Stimulated activated CD8-positive, alpha-beta memory T cell treated with anti-CD3 and anti-CD28 coated beads, Interleukin-2, amount 100 ng/mL, for 48 hours (primary cell): ENCODE measurements at places on chromosomes 7 and 10.

DNA sequence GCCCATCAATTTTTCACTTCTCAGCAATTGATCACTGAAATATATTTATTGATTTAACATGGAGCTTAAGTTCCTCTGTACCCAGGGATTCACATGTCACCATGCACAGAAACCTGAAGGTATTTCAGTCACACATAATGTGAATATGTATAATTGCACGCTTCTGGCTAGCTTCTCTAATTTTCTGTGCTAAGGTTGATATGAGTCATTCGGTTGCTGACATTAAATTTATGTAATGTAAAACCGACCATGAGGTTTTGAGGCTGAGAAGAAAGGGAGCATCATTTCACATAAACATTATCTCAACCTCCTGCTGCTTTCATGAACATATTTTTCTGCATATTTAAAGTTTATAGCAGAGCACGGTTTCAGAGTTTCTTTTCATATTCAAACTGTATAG is 381.0 kb upstream of the TPK1 start:
- DNase-seq, result no peak

- no peak for DNase-seq
These were observed 29.1 kb downstream of the GPRIN2 start for GRCh38 chr10:46527241-46527811.

- DNase-seq, result no peak
These were observed 67.5 kb downstream of the DNAJC12 start for GRCh38 chr10:67770537-67770936.

DNA sequence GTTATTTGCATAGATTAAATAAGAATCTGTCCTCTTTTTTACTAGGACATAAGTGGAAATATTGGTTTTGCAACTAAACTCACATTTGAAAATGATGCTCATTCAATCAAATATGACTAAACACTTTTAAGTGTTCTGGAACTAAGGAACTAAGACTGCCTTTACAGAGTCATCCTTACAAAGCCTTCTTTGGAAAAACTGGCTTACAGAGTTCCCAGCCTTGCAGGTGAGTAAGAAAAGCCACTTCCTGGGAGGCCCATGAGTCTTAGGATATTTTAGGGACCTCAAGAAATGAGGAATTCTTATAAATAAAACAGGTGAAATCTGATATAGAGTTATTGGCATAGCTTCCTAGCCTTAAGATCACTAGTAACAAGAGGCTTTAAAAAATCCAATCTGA is 135.5 kb downstream of the ALOX5 start:
- DNase-seq, result no peak

DNA sequence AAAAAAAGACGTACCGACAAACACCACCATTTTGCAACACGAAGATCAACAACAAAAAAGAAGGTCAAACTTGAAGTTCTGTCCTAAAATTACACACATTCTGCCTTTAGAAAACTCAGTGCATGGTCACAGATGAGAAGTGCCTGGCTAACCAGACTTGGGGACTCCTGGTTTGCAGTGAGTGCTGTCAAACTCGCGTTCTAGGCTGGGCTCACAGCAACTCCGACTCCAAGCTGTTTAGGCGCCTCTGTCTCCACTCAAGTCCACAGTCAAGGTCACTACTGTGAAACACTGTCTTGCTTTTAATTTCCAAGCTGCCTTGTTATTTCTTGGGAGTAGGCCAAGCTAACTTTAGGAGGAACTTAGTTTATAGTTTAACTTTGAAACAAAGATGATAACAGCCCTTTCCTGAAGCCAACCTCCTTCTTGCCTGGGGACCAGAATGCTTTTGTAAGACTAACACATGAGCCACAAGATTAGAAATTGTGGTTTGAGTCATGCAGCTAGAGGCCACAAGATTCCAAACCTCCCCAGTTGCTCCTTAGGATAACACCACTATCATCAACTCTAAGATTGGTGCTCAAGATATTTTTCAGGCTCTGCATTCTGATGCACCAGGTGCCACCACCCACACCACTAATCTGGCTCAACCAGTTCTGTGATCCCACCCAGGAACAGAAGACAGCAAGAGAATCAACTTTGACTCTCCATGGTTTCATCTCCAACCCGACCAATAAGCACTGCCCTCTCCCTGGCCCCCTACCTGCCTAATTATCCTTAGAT is 1.1 kb upstream of the DNAAF5 start:
- no peak for DNase-seq

DNA sequence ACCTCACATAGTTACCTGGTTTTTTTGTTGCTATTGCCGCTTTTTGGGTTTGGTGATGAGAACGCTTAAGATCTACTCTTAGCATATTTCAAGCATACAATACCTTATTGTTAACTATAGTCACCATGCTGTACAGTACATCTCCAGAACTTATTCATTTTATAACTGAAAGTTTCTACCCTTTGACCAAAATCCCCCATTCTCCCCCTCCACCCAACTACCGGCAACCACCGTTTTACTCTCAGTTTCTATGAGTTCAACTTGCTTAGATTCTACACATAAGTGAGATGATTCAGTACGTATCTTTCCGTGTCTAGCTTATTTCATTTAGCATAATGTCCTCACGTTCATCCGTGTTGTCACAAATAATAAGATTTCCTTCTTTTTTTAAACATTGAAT is 86.7 kb upstream of the IL6 start:
- no peak for DNase-seq

GRCh38 chr10:20890009-20890408 is 7.1 kb downstream of the NEBL start:
- DNase-seq, result no peak

DNA sequence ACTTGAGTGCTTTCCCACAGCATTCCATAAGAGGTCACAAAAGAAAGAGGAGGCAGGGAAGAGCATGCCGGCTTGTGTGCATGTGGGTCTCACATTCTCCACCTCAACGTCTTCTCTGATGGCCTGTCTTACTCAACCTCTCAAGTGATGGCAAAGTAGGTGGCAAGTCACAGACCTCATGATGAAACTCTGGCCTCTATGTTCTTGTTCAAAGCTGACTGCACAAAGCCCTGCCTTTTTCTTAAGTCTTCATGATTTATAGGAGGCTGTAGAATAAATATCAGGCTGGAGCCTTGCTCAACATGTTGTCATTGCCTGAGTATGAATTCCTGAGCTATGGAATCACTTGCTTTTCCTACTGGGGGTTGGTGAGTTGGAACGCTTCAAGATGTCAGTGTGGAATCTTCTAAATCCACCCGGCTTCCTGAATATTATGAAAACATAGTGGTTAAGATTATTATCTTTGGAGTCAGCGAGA is 213.6 kb upstream of the INHBA start:
- DNase-seq, result no peak

DNA sequence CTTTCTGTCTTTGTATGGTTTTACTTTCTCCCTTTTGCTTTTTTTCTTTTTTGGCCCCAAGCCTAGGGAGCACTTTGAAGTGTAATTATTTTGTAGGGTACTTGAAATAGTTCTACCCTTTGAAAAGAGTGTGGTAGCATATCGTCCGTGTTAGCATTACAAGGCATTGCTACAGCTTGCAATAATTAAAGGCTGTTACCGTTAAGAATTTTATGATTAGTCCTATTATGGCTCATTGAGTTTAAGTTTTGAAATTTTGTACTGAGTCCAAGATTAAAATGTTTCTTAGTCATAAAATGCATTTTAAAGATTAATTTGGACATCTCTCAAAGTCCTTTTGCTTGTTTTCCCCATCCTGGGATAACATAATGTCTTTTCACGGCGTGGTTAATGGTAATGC is 490.0 kb upstream of the LRRN3 start:
- no peak for DNase-seq

- DNase-seq, result no peak
These were observed 202.2 kb upstream of the KIAA1217 start for GRCh38 chr10:24006741-24007140.

DNA sequence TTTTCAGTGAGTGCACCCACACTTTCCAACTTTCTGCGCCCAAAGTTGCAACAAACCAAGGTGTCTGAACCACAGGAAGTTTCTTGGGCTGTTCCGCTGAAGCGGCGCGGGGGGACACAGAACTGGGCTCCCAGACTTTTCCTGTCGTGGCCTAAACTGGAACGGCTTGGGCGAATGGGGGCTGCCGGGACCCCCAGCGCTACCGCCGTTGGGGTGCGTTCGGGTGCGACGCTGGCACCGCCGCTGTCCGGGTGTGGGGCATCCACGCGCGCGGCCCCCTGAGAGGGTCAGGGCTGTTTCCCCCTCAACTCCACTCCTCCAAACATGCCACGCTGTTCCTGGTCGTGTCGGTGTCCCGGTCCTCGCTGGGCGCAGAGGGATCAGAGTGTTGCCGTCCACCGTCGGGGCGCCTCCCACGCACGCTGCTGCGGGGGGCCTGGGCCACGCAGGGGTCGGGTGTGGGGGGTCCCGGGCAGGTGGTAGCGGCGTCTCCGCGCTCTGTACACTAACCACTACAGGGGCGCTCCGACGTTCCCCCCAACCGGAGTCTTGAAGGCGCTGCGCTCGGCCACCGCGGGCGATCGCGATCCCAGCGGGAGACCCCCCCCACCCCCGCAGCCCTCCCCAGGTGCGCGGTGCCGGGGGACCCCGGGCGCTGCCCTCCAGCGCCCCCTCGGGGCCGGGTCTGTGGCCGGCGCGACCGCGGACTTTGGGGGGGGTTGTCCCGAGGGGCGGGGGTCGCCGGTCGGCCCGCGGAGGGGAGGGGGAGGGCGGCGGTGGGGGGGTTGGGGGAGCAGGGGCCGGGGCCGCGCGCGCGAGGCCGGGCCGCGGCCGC is 2.2 kb upstream of the CUX1 start:
- DNase-seq, result peak; percentile 38

GRCh38 chr7:114264023-114264422 is 150.6 kb upstream of the FOXP2 start:
- DNase-seq, result no peak

GRCh38 chr10:110455446-110455845 is 42.3 kb upstream of the DUSP5 start:
- peak; percentile 23 for DNase-seq

GRCh38 chr10:52332815-52333214 is 18.7 kb downstream of the DKK1 start:
- no peak for DNase-seq

DNA sequence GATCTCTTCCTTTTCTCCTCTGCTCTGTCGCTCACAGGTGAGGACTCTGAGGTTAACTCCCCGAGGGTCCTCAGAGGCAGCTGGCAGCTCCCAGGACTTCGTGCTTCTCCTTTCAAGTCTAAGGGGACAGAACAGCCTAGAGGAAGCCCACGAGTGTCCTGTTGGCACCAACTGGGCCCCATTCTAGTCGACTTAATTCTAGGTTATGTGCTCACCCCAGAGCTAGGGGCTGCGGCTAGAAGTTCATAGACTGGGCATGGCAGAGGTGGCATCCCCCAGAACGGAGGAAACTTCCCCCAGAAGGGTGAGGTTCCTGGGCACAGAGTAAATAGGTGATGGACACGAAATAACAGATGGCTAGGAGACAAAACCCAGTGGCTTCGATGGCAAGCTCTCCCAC is 259.4 kb downstream of the TEX36 start:
- no peak for DNase-seq

DNA sequence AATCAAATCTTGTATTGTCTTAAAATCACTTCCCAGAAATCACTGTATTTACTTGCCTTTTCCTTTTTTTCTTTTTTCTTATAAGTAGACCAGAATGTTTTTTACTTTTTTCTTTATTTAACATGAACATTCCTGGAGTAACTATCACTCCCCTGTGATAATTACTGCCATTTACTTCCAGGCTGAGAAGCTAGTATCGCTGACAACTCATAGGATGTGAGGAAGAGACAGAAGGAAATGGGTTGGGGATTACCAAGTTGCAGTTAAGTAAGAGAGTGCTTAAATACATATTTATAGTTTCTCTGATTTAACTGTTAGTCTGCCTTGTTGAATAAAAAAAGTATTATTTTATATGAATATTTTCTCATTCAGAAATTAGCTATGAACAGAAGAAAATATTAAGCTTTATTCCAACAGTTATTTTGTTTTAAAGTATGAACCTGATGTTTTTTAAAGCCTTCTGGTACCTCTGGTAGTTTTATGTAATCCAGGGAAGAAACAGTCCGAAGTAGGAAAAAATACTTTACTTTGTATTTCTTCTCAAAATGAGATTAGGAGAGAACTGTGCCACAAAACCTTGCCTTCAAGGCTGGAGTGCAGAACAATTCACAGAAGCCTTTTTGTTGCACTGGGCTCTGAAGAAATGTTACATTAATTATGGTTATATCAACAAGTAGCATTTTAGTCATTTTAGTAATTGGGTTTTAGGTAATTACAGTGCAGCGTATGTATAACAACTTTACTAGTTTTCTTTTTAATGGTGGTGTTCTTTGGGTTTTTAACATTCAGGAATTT is 72.8 kb downstream of the SHOC2 start:
- no peak for DNase-seq
